ENCODE measurements at places on chromosomes 6 and 20.

DNA sequence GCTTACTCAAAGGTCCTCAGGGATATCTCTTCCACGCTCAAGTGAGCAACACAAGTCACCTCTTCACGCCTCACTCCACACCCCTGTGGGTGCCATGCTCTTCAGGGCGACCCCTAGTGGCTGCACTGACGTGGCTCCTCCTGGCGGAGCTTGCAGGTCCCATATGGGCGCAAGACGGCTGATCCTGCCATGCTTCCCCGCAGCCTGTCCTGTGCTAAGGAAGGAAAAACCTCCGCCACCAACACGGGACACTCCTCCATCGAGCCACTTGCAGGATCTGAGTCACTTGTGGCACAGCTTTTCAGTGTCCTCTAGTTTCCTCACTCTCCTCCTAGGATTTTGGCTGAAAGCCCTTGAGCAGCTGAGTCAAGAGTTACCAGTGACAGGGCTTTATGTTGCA lies 90.7 kb downstream of the KHDC1L start:
- no peak for DNase-seq

DNA sequence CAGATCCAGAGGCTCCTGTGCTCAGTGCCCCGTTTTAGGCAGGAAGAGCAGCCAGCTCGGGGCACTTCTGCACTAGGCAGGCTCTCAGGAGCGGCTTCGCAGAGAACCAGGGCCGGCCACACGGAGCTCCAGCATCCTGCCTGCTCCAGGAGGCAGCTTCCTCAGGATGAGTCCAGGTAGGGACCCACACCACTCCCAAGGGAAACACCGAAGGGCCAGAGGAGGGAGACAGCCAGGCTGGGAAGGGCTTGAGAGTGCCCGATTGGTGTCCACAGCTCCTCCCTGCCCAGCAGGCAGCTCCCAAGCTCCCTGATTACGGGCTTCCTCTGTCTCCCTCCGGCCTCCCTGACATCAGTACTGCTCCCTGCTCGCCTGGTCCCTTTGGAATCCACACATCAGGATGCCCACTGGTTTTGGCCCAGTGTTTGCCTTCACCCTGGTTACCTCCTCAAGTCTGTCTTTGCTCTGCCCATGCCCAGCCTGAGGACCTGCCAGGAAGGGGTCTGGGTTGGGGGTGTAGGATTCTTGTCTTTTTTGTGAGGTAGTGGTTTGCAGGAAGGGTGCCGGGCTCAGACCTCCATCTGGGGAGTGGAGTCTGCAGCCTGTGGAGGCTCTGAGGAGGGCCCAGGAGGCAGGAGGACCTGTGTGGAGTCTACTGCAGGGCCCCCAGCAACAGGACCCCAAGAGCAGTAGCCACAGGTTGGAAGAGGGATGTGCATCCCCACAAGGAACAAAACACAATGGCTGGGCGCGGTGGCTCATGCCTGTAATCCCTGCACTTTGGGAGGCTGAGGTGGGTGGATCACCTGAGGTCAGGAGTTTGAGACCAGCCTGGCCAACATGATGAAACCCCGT lies 11.2 kb upstream of the PYGB start:
- no peak for DNase-seq

DNA sequence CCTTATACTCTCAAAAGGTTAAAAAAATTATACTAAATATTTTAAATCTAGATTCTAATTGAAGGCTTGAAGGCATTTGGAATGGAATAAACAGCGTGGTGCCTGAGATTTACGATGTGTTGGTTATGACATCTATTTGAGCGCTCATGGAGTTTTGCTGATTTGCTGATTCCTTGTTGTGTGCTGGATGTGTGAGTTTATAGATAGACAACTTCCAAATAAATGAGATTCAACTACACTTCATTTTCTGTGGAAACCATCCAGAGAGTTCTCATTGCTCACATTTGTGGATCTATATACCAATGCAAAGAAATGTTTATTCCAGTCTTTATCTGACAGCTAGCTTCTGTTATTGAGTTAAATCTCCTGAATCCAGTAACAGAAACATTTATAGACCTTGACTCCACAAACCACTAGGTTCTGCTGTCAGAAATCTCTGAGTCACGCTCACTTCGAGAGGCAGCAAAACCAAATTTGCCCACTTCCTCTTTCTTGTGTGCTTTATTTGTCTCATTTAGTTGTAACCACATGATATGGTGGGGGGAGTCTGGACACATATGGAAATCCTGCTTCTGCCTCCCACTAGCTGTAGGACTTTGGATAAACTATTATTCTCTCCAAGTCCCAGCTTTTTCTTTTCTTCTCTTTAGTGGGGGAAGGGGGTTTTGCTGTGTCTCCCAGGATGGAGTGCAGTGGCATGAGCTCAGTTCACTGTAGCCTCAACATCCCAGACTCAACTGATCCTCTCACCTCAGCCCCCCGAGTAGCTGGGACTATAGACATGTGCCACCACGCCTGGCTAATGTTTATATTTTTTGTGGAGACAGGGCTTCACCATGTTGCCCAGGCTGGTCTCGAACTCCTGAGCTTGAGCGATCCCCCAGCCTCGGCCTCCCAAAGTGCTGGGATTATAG lies 54.5 kb downstream of the IPCEF1 start:
- DNase-seq = no peak

DNA sequence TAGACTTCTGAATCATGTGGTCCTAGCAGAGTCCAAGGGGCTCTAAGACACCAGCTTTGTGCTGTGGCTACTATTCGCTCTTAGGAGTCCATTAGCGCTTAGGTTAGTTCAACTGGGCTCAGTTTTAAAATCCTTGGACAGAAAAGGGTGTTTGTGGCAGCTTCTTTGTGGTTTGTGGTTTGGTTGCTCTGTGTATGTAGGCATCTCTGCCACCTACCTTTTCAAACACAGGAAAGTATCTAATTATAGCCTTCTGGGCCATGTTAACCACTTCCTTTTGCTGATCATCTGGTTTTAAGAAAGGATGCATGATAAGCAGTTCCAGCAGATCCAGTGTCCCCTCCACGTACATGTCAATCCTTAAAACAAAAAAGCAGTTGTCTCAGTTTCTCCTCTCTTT lies 10.8 kb downstream of the GSTA4 start:
- no peak for DNase-seq

GRCh38 chr20:17794400-17794799 lies 94.6 kb downstream of the BANF2 start:
- DNase-seq = no peak

DNA sequence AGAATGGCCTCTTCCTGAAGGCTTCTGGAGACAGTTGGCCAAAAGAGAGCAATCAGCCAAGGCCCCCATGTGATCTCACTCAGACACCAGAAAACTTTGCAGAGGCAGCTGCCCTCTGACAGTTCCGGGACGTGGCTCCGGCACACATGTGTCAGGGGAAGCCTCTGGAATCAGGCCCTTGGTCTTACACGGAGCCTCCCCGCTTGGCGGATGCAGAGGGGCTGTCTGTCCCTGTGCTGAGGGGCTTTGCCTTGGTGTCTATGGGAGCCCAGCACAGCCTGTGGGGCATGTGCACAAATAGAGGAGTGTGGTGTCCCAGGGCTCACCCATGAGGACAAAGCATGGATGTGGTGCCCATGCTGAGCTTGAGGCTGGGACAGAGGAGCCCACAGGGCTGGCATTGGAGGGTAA lies 13.8 kb downstream of the SIGLEC1 start:
- no peak for DNase-seq

- DNase-seq = no peak
Observed at GRCh38 chr6:75126518-75126917, 79.3 kb downstream of the COL12A1 start.
